ENCODE measurements at places on chromosomes 5 and 9.

- no peak for DNase-seq
Observed at GRCh38 chr9:35277171-35277520, 115.3 kb downstream of the UNC13B start.

DNA sequence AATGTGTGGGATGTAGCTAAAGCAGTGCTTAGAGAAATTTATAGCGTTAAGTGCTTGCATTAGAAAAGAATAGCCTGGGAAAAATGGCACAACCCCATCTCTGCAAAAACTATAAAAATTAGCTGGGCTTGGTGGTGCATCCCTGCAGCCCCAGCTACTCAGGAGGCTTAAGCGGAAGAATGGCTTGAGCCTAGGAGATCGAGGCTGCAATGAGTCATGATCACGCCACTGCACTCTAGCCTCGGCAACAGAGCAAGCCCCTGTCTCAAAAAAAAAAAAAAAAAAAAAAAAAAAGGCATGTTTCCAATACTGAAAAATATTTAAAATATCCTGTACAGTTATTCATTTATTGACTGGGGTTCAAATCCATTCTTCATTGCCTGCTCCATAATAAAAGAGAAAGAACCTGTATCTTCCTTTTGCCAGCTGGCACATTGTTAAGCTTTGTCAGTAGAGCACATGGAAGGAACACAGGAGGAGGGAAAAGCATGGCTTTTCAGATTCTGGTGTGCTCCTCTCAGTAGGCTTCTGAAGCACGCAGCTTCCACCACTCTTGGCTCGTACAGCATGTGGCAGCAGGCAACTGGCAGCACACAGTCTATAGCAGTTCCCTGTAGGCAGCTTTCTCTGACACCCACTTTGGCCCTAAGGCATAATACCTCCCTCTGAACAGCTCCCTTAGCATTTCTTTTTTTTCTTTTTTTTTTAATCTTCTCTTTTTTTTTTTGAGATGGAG, 73.5 kb downstream of the TRIM36 start:
- no peak for DNase-seq

GRCh38 chr5:125011947-125012346, 265.5 kb upstream of the ZNF608 start:
- no peak for DNase-seq

- no peak for DNase-seq
Observed at GRCh38 chr9:92649007-92649406, 20.9 kb downstream of the IPPK start.
